SHP77 treated with DMSO at 0.1 percent for 48 hours (cell line): ENCODE measurements at places on chromosomes 16 and 17.

DNA sequence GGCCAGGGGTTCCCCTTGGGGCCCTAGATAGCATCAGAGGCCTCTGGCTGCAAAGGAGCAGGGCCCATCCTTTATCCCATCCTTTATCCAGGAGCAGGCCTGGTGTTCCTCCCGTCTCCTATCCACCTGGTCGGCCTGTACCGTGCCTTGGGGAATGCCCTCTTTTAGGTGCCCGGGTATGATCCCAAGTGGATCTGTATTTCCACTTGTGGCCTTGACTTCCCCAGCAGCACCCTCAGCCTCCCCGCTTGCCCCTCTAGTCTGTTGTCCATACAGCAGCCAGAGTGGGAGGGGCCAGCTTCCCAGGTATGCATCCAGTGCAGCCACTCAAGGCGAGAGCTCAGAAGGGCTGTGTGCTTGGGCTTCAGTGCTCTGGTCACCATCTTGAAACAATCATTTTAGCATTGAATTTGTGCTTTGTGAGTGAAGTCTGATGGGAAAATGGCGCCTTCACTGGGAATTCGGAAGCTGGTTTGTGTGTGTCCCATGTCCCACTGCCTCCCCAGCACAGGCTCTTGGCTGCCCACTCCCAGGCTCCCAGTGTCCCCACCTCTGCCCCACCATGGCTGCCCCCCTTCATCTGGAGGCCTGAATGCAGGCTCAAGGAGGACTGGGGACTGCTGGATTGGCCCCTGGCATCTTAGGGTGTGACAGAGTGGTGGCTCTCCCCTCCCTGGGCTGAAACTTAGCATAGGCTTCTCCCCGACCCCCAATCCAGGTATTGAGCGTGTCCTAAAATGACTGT is 3.3 kb upstream of the RNF112 start:
- no peak for DNase-seq

DNA sequence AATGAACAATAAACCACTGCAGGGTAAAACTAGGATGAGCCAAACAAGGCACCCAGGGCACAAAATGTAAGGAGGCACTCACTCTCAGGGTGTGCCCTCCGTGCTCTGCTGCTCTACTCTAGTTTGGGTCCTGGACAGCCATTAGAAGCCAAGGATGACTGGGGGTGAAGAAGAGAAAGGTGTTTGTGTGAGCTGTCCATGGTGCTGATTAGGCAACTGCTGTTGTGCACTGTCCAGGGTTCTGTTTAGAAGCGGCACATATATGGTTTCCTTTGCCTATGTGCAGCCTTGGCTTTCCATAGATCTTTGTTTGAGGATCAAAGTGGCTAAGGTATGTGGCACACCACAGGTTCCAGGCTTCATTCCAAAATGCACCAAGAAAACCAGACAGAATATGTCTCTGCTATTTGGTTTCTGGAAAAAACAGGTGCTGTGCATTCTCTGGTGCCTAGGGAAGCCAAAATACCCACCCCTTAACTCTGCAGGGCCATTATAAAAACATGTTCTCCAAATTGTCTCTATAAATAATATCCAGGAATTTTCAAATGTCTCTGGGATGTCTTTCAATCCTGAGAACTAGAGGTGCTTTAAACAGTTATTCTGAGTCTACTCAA is 123.5 kb downstream of the CBLN1 start:
- no peak for DNase-seq

DNA sequence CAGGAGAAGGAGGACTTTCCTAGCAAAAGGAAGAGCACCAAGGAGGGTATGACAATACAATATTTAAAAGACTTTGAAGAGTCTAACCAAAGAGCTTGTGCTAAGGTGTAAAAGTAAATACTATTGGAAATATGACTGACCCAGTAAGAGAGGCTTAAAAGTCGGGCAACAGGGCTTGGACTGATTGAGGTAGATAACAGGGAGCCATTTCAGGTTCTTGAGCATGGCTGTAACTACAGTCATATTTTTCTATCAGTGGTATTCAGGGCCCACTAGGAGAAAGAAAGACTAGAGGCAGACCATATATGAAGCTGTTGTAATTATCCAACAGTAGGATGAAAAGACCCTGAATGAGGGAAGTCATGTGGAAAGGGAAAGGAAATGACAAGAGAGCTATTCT is 62.3 kb downstream of the SMURF2 start:
- no peak for DNase-seq

GRCh38 chr17:21462237-21462636 is 86.1 kb downstream of the KCNJ12 start:
- no peak for DNase-seq

- no peak for DNase-seq
Measured at GRCh38 chr17:32327911-32328310, 14.1 kb downstream of the C17orf75 start.

DNA sequence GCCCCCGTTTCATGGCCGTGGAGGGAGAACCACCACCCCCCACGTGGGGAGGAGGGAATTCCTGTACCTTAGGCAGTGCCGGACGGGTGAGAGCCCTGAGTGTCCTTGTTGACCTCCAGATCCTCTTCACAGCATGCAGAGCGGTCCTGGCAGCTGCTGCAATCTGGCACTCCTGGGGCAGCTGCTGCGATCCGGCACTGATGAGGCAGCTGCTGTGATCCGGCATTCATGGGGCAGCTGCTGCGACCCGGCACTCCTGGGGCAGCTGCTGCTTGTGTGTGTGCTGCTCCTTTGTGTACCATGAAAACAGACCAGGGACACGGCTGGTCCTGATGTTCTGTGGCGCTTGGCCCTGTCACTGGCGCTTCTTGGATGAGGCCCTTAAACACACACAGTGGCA is 12.8 kb downstream of the ZNF778 start:
- peak; percentile 94 for DNase-seq

DNA sequence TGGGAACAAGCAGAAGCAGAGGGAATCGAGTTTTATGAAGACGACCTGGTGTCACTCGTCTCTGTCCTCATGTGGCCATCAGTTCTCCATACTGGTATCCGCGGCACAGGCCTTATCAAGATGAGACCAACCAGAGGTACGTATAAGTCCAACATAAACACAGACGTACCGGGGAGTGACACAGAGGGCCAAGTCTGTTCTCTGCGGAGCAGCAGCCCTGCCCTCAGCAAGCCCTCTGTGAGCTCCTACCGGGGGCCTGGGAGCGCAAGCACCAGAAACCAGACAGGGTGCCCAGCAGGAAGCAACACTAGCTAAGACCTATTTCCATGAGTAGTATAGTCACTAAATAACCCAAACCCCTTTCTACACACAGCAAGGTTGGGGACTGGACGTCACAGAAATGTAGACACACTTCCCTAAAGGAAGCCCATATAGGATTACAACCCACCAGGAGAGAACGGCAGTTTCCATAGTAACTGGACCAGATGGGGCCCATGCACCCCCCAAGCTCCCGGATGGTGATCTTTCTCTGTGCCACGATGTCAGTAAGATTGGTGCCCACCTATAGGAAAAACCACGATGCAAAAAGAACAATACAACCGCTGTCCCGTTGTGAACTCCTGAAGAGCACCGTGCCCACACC is 911 bp downstream of the ARL16 start:
- no peak for DNase-seq

DNA sequence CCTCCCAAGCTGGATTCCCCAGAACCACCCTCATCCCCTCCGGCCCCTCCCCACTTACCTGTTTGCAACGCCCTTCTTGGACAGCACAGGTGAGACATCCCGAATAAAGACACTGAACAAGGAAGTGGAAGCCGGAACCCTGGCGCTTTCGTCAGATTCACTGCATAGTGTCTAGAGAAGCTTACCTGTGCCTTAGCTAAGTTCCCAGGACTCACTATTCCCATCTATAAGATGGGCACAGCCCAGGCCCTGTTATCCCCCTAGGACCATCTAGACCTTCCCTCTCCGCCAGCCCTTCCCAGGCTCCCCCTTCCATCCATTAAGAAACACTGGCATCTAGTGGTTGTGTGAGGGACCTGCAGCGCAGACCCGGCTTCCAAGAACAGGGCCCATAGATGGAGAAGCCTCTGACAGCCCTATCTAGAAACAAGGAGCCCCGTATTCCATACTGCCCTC is 26.9 kb upstream of the RPL38 start:
- DNase-seq = peak; percentile 70

- no peak for DNase-seq
Measured at GRCh38 chr17:57105591-57105990, 20.5 kb downstream of the AKAP1 start.

DNA sequence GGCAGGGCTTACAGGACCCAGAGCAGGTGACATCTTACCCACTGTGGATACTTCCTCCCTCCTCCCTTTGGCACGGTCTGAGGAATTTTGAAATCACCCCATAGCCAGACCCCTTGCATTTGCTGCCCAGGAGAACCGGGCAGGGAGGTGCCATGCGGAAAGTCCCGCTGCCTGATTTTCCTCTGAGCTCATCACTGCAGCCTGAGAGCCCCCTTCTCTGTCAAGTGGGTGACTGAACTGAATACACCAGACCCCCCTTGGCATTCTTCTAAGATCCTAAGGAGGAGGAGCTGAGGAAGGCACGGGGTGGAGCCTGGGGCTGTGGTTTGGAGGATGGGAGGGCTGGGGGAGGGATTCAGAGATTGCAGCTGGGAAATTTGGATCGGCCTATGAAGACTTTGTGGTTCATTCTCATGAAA is 173.4 kb downstream of the RAB11FIP4 start:
- DNase-seq = no peak

DNA sequence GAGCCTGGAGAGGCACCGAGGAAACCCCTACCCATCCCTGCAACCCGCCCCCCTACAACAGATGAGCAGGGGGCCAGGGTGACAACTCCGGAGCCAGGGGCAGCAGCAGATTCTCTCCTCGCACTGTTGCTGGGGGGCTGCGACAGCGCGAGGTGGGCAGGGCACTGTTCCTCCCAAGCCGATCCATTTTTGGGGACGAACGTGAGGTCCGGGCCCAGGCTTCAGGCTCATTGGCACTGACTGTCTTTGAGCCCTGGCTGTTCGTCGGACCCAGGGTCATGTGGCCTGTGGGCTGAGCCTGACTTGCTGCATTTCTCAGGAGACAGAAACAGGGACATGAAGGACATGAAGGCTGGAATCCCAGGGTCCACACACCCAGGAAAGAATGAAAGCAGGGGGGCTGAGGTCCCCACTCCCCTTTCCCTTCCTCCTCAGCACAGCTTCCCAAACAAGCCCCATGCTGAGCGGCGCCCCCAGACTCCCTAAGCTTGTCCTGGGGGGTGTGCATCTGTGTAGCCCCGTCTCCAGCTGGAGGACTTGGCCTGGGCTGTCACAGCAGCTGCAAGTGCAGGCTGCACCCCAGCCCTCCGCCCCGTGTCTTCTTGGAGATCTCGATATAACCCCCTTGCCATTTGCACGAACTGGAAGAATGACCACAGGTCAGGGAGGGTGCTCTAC is 18.7 kb downstream of the CEP295NL start:
- no peak for DNase-seq

DNA sequence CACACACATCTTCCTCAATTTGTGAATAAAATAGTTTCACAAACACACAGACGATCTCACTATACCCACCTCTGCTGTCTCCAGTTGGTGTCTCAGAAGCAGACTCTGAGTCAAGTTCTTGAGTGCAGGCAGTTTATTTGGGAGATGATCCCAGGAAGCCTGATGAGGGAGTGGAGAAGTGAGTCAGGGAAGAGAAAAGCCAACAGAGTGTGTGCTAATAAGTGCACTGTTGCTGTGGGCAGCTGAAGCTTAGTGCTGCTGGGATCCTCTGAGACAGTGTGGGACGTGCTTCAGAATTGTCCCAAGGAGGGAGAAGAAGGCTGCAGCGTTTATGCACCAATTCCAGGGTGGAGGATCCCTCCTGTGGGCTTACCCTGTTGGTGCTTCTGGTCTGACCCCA is 423.2 kb upstream of the C16orf82 start:
- DNase-seq = no peak

DNA sequence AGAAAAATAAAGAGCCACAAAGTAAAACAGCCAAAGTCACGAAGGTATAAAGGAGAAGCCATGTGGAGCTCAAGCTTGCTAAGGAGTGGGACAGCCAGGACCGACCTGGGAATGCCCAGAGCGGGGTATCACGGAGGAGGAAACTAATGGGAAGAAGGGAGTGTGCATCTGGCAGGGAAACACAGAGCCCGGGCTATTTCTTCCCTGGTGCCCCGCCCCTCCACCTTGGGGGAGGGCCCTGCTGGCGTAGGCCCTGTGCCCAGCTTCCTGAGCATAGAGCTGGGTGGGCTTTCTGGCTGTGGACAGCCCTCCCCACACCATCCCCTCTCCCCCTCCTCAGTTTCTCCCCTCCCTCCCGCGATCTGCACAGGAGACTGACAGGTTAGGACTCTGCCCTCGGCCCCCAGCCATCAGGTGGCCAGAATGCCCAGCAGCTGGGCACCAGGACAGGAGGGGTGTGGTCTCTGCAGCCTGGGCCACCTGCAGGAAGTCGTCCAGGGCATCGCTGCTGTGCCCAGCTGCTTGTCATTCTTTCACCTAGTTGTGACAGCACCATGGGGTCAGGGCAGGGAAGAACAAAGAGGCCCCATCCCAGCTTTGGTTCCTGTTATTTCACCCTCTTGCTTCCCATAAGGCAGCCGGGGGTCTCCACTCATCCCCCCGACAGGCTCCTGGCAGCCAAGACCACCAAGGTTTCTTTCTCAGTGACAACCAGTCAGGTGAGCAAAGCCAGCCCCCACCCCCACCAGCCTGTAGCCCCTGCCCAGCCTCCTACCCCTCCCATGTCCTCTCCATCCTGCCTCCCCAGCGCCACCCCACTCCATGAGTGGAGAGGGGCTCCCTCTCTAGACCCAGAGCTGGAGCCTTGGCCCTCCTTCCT is 7.1 kb upstream of the DCAF7 start:
- peak; percentile 30 for DNase-seq

DNA sequence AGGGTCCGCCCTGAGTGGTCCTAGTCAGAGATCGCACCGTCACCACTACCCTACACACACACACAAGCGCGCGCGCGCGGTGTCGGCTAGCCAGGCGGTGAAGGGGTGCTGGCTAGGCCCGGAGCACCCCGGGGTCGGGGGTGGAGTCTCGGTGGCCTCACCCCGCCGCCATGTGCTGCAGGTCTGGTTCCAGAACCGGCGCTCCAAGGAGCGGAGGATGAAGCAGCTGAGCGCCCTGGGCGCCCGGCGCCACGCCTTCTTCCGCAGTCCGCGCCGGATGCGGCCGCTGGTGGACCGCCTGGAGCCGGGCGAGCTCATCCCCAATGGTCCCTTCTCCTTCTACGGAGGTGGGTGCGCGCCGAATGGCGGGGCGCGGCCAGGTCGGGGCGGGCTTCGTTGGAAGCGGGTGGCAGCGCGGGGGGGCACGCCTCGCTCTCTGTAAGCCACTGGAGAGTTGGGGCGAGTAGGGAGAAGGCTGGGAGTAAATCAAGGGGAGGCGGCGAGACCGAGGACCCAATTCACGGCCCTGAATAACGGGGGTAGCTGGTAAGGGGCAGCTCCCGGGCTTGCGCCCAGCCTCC is 4.8 kb downstream of the LHX1 start:
- DNase-seq = no peak

DNA sequence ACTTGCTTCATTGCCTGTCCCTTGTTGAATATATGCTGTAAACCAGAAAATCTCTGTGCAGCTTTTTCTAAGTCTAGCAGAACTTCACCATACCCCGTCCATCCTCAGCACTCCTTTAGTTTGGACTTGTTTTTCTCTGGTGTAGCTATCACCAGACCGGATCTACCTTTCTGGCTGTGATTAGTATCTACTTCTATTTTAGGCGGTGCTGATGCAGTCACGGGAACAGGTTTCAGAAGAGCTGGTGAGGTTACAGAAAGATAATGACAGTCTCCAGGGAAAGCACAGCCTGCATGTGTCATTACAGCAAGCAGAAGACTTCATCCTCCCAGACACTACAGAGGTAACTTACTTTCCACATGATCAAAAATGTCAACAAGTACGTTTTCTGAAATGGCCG is 46.4 kb downstream of the NUP88 start:
- no peak for DNase-seq
